DMS79 (cell line): ENCODE measurements at places on chromosomes 4 and X.

GRCh38 chrX:13938051-13938828, 91.5 kb downstream of the GEMIN8 start:
- DNase-seq: peak; percentile 4

GRCh38 chr4:15110120-15110571, 107.9 kb downstream of the CPEB2 start:
- DNase-seq: no peak

DNA sequence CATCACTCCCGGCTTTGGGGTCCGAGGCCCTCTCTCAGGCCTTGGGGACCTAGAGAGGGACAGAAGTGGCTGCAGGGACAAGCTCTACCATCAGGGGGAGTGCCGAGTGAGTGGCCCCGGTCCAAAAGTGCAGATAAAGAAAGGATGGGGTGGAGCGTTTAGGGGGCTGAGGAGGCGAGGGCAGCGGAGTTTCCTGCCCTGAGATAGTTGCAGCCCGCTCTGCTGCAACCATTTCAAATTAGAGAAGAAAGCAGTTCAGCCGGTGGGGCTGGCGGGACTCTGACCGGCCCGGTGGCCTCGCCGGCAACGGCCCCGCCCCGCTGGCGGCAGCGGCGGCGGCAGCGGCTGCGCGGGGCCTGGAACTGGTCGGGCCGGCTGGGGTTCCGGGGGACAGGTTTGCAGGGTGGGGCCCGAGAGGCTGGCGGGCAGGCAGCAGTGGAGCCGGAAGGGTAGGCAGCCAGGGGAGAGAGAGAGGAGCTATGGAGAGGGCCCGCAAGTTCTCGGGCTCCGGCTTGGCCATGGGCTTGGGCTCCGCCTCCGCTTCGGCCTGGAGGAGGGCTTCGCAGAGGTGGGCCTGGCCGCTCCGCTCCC, 7.6 kb downstream of the DLG3 start:
- peak; percentile 9 for DNase-seq

- DNase-seq: no peak
Measured at GRCh38 chrX:53474707-53475106, 40.5 kb upstream of the HSD17B10 start.

DNA sequence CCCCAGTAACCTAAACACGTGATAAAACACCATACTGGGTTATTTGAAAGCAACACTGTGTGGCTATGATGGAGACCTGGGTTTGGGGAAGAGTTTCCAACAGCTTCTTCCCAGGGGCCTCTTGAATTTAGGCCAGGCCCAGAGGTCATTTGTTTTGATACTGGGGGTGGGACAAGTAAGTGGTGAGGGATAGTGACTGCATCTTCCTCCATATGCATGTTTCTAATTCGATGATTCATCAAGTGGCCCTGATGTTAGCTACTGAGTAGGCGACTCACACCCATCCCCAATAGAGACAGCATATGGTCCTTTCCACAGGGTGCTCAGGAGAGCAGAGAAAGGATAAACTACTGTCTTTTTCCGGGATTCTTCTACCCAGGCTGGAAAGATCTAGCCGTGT, 2.7 kb downstream of the NDP start:
- DNase-seq: no peak

DNA sequence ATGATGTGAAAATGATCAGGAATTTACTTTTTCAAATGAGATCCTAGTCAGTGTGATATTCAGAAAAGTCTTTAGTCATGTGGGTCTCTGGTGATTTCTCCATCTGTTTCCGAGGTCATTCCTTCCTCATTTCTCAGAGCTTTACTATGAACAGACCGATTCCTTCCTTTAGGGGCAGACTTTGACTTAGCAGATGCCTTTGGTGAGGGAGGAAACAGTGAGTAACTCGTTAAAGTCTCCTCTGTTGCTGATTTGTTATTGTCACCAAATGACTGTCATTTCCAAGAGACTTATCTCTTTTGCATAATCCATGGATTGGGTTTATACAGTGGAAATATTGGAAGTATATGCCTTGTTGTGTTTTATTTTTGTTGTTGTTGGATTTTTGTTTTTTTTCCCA, 76.2 kb upstream of the CD99 start:
- DNase-seq: no peak

GRCh38 chr4:88418411-88418810, 38.5 kb upstream of the HERC5 start:
- DNase-seq: no peak

DNA sequence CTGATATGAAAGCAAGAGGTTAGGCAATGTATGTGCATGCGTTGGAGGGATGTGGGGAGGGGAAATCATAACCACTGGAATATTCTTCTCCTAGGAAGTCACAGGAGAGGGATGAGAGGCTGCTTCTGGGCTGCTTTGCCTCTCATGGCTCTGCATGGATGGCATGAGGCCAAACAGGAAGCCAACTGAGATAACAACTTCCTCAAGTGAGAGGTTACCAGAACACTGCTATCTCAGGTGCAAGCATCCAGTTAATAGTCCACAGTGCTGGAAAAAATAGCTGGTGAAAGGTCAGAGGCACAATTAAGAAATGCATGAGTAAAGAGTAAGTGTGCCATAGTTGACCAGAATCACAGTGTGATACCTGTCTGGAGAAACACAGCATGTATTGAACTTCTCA, 113.3 kb downstream of the ELOVL6 start:
- peak; percentile 22 for DNase-seq

GRCh38 chr4:1987296-1987695, 21.5 kb downstream of the NELFA start:
- no peak for DNase-seq

GRCh38 chr4:47468706-47469365, 5.3 kb upstream of the COMMD8 start:
- no peak for DNase-seq

GRCh38 chr4:110196871-110197528, 1.4 kb downstream of the ELOVL6 start:
- DNase-seq: no peak

GRCh38 chrX:49116716-49117115, 6.8 kb downstream of the GPKOW start:
- DNase-seq: no peak

GRCh38 chr4:38452009-38452408, 212.0 kb upstream of the KLF3 start:
- DNase-seq: no peak

DNA sequence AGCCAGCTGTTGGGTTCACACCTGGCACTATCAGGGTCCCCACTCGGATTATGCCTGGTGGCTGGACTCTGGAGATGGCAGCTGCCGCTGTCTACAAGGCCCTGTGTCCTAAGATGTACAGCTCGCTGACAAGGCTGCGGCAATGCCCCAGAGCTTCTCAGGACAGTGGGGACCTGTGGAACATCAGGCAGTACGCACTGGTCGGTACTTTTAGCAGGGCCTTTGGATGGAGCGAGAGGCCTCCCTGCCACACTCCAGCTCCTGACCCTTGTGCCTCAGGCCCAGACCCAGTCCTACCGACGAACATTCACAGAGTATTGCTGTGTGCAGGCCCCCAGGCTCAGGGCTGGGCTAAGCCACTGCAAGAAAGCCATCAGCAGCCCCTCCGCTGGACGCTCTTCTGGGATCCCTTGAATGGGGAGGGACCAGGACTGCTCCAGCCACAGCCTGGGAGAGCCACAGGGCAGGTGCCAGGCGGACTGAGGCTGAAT, 45.7 kb upstream of the HMX1 start:
- DNase-seq: no peak

DNA sequence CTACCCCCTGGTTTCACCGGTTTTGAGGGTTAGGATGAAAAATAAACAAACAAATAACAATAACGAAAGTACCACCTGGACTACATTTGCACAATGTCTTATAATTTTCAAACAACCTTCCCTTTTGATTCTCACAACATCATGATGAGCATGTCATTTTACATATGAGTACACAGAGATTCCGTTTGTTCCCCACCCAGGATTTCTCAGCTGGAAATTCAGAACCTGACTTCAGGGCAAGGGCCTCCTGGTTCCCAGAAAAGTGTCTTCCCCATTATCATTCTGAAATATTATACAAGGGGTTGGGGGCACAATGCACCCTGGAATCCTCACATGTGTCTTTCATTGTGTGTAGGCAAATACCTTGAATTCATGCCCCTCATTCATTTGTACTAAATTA, 135.8 kb upstream of the NOCT start:
- no peak for DNase-seq

DNA sequence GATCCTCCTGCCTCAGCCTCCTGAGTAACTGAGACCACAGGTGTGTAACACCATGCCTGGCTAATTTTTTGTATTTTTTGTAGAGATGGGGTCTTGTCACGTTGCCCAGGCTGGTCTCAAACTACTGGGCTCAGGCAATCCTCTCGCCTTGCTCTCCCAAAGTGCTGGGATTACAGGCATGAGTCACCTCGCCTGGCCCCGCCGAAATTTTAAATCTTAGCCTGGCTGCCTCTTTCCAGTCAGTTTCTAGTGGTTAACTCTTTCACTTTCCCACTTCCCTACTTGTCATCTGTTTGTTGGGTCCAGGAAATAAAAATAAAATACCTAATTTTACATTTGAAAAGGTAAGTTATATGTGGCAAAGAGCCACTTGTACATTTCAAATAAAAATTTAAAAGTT, 62.4 kb downstream of the TMEM165 start:
- DNase-seq: no peak

DNA sequence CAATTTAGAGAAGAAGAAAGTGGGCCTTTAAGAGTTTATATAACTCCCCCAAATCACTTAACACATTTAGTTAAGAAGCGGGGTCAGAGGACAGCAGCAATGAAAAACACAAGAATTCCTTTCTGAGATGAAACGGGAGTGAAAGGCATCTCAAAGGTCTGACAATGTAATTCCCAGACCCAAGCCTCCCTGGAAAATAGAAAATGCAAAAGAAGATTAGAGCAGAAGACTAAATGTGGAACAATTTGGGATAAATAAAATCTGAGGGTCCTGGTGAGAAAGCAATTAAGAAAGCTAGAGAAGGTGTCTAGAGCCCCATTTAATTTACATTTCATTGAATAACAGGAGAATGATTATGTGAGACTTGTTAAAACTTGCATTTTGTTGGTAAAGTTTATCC, 19.1 kb upstream of the ART3 start:
- no peak for DNase-seq

- DNase-seq: no peak
Measured at GRCh38 chr4:43066415-43066814, 173.9 kb downstream of the GRXCR1 start.

- DNase-seq: no peak
Measured at GRCh38 chr4:174388461-174389145, 104.9 kb downstream of the CEP44 start.

- no peak for DNase-seq
Measured at GRCh38 chrX:39476604-39477021, 621.1 kb downstream of the BCOR start.

DNA sequence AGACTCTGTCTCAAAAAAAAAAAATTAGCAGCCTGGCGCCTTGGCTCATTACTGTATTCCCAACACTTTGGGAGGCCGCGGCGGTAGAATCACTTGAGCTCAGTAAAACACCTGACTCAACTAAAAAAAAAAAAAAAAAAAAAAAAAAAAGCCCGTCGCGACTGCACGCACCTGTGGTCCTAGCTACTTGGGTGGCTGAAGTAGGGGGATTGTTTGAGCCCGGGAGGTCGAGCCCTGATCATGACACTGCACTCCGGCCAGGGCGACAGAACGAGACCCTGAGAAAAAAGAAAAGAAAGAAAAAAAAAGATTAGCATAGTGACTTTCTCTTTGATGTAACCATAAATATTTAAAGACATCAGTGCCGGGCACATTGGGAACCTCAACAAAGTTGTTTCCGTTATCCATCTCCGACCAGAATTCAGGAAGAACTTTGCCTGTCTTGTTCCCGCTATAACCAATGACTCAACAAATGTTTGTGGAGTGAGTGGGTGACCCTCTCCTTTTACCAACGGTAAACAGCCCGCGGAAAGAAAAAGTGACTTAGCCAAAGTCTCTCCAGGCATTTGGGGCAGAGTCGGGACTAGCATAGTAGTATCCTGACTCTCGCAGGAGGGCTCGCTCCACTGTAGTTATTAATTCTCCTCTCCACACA, 553 bp upstream of the MED28 start:
- DNase-seq: no peak

DNA sequence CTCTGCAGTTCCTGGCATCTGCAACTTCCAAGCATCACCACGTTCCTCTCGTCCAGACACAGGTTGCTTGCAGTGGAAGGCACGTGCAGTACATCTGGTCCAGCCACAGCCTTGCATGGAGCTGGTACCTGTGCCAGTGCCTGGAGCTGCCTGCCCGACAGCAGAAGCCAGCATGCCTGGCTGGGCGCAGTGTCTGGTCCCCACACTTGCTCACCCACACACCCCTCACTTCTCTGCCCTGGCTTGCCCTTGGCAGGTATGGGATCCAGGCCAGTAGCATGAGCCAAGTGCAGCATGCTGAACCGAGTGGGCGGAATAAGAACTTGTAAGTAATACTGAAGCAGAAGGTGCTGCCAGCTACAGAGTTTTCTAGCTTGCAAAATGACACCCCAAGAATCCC, 39.9 kb downstream of the SH3BGRL start:
- no peak for DNase-seq

DNA sequence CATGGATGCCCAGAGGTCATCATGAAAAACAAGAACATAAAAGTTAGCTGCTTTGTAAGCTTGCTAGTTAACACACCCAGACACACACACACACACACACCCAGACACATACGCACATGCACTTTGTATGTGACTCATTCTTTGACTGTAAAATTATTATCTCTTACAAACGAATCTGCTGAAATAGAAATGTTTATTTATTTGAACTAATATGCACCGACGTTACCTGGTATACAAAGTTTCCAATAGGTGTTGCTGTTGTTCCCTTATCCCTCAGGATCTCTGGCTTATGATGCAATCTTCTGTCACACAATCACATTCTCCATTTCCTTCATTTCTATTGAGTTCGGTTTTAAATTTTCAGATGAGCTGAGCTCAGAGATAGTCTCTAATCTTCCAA, 209.3 kb downstream of the PTTG2 start:
- DNase-seq: no peak

DNA sequence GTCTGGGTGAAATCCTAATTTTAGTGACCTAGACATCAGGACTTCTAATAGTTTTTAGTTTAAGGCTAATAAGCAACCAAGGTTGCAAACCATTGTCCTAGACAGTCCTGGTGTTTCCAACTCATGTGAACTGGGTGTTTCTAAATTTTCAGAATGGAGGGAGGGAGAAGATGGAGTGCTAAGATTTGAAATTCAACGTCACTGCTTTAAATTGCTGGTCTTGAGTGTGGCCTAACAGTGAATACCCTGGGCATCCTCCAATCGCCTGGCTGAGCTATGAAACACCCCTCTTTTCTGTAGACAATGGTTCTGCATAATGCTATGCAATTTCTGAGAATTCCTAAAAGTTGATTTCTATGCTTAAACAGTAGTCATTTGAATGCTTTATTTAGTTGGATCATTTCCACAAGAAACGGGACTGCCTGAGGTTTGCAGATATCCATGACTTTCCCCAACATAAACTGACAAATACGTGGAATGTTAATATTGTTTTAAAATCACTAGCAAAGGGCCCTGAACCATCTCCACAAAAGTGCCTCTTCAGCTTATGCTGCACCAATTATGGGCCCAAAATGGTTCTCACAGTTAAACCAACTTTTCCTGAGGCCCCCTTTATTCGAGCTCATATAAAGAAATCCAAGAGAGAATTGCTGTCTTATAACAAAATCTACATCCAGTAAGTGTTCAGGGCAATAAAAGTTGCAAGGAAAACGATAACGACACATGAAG, 1.1 kb downstream of the FBXL5 start:
- no peak for DNase-seq

- DNase-seq: no peak
Measured at GRCh38 chr4:47498899-47499298, 13.8 kb downstream of the ATP10D start.
